T-helper 9 cell (primary cell): ENCODE measurements at places on chromosomes 11 and 22.
A peak's percentile ranks its signal among the peaks of the same experiment; 100 is the strongest.

DNA sequence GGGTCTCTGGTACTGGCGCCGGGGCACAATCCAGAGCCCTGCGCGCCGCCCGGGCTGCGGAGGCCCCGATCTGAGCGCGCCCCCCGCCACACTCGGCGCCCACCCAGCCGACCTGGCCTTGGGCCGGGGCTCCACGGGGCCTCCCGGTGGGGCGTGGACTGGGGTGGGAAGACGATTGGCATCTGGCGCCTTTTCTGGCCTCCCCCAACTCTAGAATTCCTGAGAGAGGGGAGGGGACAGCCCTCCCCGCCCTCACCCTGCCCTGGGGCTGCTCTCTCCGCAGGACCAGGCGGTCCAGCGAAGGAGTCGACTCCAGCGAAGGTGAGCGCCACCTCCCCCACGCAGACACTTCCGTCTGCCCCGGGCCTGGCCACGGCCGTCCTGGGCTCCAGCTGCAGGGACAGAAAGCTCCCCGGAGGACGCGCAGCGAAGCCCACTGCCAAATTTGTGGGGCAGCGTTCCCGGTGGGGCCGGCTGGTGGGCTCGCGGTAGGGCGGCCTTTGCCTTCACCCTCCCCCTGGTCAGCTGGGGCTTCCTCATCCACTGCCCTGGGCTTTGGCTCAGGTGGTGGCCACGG lies 593 bp downstream of the SSH3 start:
- no peak for DNase-seq

DNA sequence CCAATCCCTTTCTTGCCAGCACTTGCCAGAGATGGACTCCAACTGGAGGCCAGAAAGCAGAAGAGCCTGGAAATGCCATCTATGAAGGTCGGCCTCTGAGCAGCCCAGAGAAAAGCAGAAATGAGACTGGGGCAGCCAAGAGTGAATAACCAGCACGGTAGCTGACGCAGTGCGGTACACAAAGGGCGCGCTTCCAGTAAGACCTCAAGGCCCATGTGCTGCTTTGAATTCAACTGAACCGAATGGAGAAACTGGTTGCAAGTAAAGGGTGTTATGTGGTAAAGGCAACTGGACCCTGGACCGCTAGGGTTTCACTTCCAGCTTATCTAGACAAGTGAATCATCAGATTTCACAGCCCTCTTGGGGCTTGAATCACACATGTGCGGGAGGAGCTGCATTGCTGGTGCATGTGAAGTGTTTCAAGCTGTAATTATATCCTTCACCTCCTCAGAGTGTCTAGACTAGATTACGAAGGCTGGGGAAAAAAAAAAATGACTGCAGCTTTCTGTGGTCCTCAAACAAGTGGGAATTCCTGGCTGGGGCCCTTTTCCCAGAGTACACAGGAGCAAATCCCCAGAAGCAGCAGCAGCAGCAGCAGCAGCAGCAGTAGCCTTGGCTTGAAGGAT lies 128.9 kb downstream of the CCDC34 start:
- no peak for DNase-seq

GRCh38 chr11:55969845-55970244 lies at the start of gene OR10AG1:
Gene OR10AG1, minus strand, starts transcription at chr11:55969945. Its CDS starts 38 bp downstream, at chr11:55969907.
- DNase-seq = no peak

DNA sequence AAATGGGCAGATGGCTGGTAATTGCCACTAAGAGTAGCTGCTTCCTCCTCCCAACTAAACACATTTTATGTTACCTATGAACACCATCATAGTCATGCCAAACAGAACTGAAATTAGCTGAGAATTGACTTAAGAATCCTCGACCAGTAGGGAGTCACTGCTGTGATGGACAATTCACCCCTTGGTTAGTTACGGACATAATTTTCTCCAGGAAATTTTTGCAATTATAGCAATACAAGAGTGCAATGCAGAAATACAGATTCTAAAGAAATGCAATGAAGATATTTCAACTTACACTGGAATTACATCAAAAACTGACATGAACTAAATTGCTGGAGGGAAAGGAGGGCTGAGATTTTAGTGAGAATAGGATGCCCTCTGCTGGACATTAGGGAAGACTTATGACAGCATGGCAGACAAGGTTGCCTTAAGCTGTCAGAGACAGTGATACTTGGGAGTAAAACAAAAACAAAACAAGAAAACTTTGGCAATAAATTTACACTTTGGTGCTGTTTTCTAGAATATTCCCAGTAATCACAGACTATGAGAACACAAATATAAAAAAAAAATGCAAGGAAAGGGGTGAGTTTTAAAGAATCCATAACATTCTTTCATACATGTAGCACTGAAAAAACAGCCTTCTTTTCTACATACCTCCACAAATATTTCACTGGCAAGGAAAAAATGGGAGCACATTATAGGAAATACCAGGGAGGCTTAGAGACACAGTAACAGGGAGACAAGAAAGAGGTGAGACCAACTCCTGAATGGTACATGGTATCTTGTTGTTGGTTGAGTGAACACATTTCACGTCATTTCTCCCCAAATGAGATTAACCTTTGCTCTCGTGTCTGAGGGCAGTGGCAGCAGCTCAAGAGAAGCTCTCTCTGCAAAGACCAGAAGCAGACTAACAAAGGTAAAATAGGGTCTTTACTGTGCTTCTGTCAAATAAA lies 11.2 kb upstream of the PPP2R1B start:
- no peak for DNase-seq

GRCh38 chr11:36239636-36240035 lies 49.6 kb downstream of the COMMD9 start:
- DNase-seq = no peak

DNA sequence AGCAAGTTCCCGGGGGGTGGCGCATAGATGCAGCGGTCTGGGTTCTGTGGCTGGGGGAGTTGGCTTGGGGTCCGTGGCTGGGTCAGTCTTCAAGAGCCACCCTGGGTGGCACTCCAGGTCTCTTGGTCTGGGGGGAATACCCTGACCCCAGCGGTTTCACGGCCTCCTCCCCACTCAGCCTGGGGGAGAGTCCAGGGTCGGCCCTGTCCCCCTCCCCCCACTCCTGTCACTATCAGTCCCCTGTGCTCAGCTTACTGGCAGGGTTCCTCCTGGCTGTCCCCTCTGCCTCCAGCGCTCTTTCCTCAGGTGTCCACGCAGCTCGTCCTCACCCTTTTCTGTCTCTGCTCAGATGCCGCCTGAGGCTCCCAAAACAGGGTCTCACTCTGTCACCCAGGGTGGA lies 68.5 kb upstream of the PARVG start:
- no peak for DNase-seq

DNA sequence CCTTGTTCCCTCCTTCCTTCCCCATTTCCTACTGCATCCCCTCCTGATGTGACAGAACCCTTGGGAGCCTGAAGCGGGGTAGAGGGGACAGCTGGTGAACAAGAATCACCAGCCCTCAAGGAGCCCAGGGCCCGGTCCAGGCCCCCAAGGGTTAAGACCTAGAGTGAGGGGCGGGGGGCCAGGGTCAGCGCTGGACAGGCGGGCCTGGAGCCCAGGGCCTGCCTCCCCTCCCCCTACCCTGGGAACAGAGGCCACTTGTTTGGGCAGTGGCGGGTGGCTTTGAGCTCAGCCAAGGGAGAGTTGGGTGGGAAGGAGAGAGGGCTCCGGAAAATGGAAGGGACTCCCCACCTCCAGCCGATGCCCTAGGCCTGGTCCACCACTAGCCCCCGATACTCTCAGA lies 2.1 kb downstream of the ARAP1 start:
- no peak for DNase-seq

DNA sequence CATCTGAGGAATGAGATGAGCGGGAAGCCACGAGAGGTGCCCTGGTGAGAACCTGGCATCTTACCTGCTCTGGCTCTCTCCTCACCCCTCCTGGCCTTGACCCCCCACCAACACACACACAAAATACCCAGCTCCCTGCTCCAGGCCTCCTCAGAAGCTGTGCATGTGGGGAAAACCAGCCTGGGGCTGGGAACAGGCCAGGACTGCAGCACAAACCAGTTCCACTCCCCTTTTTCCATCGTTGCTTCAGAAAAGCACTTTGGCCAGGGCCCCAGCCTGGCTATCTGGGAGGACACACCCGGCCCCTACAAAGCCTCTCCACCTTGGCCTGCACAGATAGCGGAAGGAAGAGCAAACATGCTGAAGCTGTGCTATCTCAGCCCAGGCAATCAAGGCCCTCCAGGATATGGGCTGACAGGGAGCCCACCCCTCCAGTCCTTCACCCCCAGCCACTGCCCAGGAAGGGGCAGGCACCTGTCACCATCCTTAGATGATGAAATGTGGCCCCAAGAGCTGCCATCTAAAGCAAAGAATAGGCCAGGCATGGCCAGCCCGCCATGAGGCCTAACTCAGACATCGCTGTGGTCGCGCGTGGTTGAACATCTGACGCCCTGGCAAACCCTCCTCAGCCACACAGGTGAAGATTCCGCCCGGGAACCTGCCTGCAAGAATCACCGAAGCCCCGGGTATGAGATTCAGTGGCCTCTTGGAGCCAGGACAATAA lies 35.4 kb downstream of the PISD start:
- DNase-seq = no peak

DNA sequence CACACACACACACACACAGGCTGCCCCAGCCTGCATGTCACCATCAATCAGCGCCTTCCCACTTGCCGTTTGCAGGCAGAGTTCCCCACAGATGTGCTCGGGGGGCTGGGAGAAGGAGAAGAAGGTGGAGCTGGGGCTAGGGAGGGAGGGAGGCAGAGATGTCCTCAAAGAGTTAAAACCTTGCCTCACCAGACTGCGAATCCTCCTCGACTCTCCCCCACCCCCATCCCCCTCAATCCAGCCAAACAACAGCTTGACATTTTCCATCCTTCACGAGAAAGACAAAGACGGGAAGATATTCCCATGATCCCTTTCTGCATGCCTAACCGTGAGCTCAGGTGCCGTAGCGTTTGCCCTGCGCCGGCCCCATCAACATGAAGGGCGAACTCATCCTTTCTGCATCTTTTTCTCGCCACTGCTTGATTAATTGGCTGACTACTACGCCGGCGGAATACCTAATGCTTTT lies 365.5 kb downstream of the MIAT start:
- DNase-seq = no peak

- DNase-seq = no peak
Measured at GRCh38 chr11:116890193-116890592, 52.8 kb upstream of the APOA1 start.

DNA sequence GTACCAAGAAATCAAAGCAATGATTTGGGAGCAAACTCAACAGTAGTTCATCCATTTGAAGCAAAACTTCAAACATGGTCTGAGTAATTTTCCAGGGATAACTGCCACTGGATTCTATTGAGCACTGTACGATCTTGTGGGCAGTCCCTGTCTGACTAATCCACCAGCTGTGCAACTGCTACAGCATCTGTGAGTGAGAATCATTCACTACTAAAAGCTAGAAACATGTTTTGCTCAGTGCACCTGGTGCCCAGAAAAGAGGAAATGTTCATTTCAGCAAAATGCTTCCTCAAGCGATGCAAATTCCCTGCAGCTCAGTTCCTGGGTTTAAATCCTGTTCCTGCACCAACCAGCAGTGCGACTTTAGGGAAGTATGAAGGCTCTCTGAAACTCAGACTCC lies 1077.9 kb downstream of the DLG2 start:
- DNase-seq = no peak

DNA sequence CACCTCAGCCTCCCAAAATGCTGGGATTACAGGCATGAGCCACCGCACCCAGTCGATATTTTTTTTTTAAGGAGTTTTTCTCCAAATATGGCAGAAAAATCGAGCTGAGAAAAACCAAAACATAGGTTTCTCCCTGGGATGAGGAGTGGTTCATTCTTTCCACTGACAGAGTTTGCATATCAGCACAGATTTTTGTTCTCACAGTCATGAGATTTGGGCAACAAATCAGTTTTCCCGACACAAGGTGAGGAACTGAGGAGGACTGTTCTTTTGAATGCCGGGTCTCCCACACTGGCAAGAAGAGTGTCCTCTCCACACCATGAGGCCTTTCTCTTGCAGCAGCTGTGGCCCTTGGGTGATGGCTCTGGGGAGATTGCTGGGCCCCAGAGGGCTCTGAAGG lies 3.8 kb upstream of the EHD1 start:
- DNase-seq = no peak

DNA sequence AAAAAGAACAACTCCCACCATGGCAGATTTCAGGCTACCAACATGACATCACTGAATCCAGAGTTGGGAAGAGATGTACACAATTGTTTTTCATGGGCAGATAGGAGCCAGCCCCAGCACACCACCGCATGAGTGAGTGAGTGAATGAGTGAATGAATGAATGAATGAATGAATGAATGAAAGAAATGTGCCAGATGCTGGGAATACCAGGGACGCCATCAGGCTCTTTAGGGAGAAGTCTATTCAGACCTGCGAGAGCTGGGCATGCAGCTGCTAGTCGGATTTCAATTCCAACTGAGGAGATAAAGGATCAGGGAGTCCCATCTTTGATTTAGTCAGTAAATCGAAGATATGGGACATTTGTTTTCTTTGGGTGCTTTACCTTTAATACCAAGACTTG lies 15.3 kb upstream of the FAM83F start:
- DNase-seq = no peak

GRCh38 chr22:32951076-32951806 lies 106.9 kb downstream of the SYN3 start:
- no peak for DNase-seq

GRCh38 chr11:130737041-130737830 lies 179.0 kb downstream of the SNX19 start:
- no peak for DNase-seq

DNA sequence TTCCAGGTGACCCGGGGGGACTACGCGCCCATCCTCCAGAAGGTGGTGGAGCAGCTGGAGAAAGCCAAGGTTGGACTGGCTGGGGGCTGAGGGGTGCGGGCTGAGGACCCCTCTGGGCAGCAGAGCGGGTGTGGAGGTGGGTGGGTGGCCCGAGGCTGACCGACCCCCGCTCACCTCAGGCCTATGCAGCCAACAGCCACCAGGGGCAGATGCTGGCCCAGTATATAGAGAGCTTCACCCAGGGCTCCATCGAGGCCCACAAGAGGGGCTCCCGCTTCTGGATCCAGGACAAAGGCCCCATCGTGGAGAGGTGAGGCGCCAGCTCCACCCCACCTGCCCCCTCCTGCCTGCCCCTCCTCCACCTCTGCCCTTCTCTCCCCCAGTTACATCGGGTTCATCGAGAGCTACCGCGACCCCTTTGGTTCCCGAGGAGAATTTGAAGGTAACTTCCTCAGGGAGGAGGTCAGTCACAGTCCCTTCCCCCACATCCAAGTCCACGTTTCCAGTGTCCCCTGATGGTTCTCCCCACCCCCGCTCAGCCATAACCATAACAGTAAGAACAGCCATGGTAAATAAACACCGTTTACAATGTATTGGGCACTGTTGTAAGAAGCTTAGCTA lies 11.2 kb downstream of the DPP3 start:
- DNase-seq = no peak

- peak; percentile 55 for DNase-seq
Measured at GRCh38 chr22:46150655-46151477, 540 bp downstream of the PPARA start.

DNA sequence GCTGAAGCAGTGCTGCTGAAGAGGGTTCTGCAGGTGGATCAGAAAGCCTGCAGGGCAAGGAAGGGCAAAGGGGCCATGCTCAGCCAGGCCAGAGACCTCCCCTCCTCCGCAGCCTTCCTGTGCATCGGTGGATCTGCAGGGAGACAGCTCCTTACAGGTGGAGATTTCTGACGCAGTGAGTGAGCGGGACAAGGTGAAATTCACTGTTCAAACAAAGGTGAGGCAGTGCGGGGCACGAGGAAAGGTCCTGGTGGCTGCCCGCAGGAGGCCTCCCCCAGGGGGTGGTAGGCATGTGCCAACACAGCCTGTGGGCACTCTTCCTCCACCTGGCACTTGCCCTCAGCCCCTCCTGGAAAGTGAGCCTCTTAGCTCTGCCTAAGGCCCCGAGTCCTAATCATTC lies 8.6 kb downstream of the CFL1 start:
- no peak for DNase-seq
